ENCODE measurements at places on chromosomes 1 and 21.

DNA sequence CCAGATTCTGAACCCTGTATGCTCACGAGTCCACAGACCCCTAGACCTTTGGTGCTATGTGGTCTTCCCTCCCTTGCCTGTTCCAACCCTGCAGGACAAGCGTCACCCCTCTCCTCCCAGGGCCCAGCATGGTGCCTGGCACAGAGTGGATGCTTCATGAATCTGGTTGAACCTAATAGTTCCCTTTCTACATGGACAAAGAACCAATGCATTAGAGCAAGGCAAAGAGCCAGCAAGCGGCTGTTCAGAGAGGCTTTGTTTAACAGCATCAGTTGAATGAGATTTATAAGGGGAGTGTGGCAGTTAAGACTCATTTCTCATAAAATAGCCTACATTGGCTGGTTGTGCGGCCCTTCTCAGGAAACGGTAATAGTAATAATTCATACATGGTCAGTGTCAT is 14.9 kb downstream of the SLC26A9 start:
- no peak for DNase-seq

DNA sequence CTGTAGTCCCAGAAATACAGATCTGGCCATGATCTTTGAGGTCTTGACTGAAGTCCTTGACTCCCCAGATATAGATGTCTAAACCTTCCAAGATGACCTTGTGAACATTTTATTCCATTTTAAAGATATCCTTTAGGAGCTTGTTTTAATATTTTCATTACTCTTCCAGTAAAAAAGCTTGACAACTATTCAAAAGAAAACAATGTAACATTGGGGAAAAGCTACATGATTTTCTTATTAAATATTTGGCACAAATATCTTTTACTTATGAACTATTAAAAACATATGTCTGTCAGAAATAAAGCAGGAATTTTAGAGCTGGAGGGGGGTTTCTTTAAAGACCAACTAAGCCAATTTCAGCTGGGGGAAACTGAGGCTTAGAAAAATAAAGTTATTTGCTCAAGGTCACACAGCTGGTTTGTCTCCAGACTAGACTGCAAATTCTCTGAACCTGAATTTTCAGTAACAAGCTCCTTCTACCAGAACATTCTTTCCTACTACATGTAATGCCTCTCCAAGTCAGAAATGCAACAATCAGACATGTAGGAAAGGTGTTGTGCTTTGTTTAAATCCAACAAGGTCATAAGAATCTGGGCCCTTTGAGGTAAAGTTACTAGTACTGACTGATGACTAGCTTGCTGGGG is 67.0 kb upstream of the PTCH2 start:
- DNase-seq = no peak

- DNase-seq = no peak
These were observed 2.2 kb downstream of the CLIC6 start for GRCh38 chr21:34670962-34671348.

GRCh38 chr1:77438236-77438913 is 156.6 kb downstream of the AK5 start:
- no peak for DNase-seq

GRCh38 chr1:198435056-198435455 is 105.4 kb downstream of the ATP6V1G3 start:
- no peak for DNase-seq

DNA sequence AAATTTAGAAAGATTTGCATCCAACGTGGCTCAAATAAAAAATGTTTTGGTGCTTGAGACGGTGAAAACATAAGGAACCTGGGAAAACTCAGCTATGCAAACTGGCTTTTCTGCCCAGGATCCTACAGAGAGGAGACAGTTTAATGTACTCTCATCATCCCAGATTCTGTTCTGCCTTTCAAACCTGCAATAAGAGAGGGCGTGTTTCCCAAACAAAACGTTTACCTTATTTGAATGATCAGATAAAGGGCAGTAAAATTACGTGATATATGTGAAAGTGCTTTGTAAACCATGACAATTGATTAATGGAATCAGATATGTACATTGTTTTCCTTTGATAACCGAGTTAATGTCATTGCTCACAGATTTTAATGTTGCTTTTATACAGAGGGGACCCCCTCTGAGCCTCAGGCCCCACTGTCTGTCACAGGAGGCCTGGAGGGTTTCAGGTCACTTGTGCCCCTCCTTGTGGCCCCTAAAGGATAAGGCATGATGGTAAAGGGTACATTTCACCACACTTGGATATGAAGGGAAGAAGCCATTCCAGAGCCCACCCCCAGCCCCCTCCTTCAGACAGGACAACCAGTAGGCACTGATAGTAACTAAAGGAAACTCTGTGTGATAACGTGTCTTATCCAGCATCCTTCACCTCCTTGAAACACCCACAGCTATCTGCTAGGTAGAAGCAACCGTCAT is 157.6 kb downstream of the EDEM3 start:
- no peak for DNase-seq

- DNase-seq = no peak
These were observed 51.1 kb downstream of the ATP2B4 start for GRCh38 chr1:203677771-203678170.

DNA sequence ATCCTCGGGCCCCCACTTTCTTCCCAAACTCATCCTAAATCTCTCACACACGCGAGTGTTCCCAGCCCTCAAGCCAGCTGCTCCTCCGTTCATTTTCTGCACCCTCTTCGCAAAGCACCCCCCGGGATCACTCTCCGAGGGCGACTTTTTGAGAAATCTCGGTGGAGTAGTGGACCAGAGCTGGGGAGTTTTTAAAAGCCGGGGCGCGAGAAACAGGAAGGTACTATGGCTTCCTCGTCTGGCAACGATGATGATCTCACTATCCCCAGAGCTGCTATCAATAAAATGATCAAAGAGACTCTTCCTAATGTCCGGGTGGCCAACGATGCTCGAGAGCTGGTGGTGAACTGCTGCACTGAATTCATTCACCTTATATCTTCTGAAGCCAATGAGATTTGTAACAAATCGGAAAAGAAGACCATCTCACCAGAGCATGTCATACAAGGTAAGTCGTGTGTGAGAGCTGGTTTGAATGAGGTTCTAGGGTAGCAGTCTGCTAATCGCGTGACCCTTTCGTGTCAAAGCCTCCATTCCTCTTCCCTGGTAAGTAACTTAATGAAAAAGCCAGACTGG is 800 bp downstream of the DR1 start:
- DNase-seq = peak; percentile 11

GRCh38 chr1:62796221-62796620 is 12.3 kb downstream of the ATG4C start:
- DNase-seq = no peak

- DNase-seq = no peak
These were observed 14.0 kb downstream of the PMF1 start for GRCh38 chr1:156226782-156227181.

GRCh38 chr1:202659541-202659940 is 50.7 kb downstream of the SYT2 start:
- no peak for DNase-seq

- DNase-seq = no peak
These were observed 3.7 kb upstream of the IRF6 start for GRCh38 chr1:209809611-209810010.

GRCh38 chr1:2574350-2574749 is 12.2 kb upstream of the PRXL2B start:
- DNase-seq = no peak

GRCh38 chr1:12031039-12031980 is 12.0 kb downstream of the MIIP start:
- peak; percentile 79 for DNase-seq

DNA sequence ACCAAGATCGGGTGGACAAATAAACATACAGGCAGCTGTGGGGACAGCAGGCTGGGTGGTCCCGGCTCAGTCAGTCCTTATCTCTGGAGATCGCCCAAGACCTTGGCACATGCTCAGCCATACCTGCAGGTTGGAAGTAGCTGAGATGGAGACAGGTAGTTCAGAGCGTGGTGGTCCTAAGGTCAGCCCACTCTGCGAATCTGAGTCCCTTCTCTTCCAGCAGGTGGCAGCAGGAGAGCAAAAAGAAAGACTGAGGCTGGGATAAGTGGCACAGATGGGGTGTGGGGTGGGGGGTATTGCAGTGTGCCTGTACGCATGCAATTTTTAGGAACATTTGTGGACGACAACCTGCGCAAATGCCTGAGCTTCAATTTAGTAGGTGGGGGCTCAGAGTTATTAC is 104.9 kb downstream of the TENT5C start:
- DNase-seq = no peak

GRCh38 chr1:225755671-225756319 is 21.8 kb upstream of the SRP9 start:
- no peak for DNase-seq

DNA sequence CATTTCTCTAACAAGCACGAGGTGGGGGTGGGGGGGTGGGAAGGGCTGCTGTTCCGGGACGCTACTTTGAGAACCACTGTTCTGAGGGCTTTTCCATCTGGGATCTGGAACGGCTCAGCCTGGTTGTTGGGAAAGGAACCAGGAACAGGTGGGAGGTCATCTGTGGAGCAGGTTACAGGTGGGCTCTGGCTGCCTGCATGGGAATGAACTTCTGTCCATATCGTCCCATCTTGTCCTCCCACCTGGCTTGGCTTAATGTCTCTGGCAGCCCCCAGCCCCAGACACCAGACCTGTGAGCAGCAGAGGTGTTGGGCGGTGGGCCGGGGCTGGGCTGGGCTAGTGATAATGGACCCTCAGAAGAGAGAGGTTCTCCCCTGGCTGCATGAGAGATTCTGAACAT is 69.4 kb upstream of the TARDBP start:
- no peak for DNase-seq

DNA sequence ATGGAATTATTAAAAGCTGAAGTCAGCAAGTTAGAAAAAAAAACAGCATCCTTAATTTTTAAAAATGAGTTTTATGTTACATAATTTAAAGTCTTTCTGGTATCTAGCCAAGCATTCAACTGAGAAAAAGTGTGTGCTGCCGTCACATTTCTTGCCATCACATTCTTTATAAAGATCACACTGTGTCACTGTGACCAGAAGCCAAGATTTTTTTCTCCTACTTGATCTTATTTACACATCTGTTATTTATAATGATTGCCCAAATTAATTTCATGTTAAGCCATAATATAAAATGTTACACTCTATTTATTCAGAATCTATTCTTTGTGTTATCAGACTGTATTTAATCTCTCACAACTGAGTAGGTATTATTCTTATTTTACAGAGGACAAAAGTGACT is 1603.7 kb downstream of the PLA2G4A start:
- no peak for DNase-seq

DNA sequence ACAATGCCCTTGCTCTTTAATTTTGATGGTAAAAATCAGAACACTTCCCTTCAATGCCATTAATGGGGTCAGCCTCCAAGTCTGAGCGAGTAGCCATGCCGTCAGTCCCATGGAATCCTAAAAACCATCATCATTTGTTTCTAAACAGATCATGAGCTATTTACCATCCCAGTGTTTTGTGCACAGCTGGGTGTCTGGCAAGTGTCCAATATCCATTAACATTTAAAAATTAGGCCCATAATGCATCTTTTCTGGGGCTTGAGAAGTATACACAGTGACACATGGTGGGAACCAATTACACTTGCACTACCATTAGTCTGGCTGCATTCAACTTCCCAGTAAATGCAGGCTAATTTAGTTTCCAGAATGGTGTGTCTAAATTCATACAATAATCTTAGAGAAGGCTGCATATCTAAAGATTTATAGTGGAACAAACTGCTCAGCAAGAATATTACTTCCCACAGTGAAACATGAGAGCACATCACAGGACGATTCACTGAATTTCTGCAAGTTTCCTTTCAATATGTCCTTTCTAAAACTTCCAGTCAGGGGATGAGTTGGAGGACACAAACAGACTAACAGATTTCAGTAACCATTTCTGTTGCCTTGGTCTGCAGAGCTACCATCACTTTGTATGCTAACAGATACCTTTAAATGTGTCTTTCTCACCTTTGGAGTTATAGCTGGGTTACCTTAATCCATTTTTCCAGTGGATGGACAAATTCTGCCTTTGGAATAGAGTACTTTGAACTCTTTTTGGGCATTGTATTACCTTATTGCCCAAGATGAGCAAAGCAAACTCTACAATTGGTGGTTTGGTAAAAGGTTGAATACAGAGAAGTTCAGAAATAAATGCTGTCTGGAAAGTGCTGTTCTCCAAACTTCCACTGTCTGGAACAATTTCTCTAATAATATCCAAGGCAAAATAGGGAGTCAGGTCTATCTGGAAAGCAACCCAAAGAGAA is 258.0 kb downstream of the PTBP2 start:
- DNase-seq = no peak

GRCh38 chr21:45719177-45719802 is 75.8 kb downstream of the PCBP3 start:
- no peak for DNase-seq

DNA sequence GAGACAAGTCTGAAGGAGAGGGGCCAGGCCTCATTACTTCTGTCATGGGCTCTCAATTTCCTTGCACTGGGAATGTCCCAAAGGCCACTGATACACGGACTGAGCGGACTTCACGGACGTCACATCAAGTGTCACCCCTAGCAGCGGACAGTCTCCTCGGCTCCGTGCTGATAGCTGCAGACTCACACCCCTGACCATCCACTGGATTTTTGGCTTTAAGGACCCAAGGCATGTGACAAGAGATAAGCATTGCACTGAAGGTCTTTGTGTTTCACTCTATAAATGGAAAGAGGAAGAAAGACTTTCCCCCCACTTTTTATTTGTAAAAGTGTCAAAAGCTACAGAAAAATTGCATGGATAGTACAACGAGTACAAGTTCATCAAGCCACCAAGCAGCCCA is 200.4 kb upstream of the FGGY start:
- no peak for DNase-seq

GRCh38 chr1:89908672-89909436 is 86.1 kb upstream of the ZNF326 start:
- DNase-seq = no peak

DNA sequence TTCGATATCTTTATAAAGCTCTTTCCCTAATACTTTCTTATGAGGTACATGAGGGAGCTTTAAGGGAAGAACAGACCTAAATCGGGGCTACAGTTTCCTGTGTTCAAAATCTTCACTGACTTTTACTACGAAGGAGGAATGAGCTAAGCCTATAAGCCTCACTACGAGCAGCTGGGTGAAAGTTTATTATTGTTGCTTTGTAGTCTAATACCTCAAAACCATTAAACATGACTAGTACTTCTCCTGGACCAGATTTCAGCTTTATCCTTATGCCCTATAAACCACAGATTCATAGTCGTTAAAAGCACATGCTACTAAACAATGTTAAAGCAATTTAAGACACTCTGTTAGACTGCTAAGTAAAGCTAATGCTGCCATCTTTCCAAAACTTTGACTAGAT is 30.2 kb downstream of the NDC1 start:
- no peak for DNase-seq

GRCh38 chr1:206079135-206079534 is 26.2 kb downstream of the RHEX start:
- DNase-seq = no peak

GRCh38 chr1:54460861-54461387 is 54.7 kb upstream of the SSBP3 start:
- no peak for DNase-seq

DNA sequence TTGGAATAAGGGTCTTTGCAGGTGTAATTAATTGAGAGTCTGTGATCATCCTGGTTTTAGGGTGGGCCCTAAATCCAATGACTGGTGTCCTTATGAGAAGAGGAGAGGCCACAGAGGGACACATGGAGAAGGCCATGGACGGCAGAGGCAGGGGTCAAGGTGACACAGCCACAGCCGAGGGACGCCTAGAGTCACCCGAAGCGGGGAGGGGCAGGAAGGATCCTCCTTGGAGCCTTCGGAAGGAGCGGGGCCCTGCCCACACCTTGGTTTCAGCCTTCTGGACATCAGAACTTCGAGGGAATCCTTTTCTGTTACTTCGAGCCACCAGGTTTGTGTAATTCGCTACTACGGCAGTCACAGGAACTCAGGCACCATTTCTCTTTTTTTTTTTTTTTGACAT is 31.1 kb downstream of the RRP1 start:
- no peak for DNase-seq

GRCh38 chr1:169478094-169478672 is 7.6 kb downstream of the SLC19A2 start:
- DNase-seq = no peak
